ENCODE measurements at places on chromosomes 4 and X.

DNA sequence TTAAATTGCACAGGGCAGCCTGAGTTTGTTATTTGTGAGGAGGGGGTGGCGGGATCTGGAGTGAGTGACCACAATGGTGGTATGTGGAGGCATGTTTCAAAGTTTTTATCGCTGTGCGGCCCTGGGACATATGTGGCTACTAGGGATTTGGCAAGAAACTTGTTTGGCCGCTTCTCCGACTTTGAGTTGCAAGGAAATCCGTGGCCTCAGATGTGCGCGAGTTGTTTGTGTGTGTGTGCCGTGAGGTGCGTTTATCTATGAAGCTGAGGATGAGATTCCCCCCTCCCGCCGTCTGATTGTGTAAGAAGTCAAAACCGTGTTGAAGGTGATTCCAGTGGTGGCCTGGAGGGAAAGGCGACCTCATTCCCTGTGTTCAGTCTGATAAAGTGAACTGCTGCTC is 1.4 kb downstream of the JADE3 start:
- no peak for DNase-seq

DNA sequence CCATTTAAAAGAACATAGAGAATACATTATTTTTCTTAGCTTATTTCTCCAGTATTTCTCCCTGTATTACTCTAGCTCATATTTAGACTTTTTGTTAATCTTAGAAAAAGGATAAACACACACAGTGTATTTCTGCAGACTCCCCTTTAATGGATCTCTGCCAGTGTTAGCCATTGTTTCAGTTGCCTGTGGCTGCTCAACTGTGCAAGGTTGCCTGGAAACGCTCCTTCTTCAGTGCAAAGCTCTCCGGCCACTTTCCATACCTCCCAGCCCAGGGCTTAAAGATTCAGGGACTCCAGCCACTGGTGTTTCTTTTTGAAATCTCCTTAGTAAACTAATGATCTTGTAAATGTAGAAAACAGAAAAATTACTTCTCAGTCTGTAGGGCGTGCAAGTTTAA is 104.9 kb downstream of the SLIT2 start:
- DNase-seq: no peak

DNA sequence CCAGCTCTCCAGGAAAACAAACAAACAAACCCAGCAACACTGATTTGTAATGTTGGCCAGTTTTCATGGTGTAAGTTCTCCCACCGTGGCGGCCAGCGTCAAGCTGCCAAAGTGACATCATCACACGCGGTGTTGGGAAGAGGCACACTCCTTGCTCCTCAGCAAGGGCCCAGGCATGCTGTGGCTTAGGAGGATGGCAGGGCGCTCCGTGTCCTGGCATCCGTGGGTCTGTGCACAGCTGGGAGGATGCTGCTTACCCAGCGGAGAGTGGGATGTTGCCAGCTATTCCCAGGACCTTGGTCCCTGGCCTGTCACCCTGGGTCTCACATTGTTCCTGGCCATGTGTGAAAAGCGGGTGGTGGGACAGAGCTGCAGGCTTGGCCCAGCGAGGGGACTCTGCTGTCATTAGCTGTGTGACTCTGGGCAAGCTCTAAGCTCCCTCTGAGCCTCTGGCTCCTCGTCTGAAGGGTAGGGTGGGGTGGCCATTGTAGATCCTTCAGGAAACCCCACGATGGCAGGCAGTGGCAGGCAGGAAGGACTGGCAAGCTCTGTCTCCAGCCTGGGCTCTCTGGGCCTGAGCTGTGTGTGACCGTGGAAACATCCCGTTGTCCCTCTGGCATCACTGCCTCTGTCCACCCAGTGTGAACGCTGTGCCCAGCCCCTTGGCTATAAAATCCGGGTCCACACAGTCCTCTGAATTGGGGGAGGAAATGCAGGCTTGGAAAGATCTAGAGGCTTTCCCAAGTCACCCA is 10.8 kb downstream of the PSAPL1 start:
- DNase-seq: no peak

DNA sequence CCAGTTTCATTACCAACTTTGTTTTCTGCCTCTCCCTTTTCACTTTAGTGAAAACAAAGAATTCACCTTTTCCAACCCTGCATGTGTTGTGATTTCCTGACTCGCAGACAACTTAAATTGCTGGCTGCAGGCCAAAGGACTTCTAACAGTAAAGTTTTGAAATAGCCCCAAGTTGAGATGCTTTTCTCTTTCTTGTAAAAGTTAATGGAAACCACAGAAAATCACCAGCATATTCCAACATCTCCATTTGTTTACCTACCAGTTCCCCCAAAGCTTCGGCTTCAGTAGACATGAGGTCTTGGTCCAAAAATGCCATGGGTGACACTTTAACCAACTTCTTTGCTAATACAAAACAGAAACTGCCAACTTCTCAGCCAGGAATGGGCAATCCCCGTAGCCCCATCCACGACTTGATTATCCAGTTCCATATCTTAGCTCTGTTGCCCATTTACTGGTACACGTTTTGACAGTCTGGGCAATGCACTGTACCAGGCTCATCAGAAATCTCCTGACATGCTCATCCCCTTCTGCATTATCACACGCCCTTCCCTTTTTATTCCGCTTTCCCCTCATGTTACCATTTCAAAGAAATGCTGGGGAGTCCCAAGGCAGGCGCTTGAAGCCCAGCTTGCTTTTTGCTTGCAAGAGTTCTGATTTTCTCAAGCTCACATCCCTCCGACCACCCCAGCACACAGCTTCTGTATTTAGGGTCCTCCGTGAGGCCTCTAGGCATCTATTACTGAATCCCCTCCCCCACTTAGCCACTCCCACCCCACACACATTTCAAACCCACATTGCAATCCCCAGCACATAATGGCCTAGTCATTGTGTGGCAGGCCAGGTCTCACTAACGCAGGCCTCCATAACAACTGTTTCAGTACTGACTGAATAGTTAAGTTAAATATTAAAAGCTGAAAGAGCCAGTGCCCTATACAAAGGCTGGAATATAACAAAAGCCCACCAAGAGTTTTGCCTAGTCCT is 137.9 kb upstream of the S100G start:
- DNase-seq: no peak

GRCh38 chrX:1480082-1480785 is 27.5 kb upstream of the ASMTL start:
- DNase-seq: no peak

DNA sequence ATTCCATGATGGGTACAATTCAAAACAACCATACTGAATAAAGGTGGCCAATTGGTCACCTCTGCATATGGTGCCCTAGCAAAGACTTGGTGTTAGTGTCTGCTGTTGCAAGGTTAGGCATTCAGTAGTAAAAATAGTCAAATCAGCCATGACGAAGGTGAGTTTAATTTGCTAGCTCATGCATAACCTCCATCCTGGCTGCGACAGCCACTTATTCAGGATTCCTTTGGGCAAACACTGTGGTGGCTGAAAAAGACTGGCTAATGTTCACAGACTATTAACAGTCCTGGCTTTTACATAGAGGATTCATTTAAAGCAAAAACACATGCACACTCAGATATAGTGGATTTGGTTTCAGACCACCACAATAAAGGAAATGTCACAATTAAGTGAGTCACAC is 34.8 kb upstream of the MAP9 start:
- no peak for DNase-seq

GRCh38 chr4:169070071-169070894 is 60.2 kb upstream of the CBR4 start:
- no peak for DNase-seq

DNA sequence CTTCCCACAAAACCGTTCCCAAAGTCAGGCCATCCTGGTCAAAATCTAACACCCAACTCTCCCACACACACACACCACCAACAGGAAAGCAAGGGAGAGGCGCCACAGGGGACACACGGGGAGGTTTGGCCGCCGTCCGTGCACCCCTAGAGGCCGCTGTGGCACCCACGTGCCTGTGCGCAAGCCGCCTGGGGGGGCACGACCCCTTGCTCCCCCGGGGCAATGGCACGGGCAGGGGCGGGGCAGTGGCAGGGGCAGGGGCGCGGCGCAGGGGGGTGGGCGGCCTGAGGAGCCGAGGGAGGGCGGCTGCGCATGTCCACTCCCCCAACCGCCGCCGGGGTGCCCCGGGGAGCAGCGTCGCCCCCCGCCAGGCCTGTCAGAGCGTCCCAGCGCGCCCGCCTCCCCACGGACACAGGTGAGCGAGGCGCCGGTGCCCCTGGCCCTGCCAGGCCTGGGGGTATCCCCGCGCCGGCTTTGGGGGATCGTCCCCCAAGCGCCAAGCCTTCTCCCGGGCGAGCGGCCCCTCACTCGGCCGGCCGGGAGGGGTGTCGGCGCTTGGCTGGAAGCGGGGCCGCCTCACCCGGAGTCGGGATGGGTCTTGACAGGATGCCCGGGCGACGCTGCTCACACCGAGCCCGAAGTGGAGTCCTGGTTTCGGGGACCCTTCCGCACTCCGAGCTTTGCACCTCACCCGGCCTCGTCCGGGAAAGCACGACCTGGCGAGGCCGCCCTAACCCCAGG is at the start of gene ERAS:
TSS of gene ERAS (plus strand) at position 379 of the 741 bp plus-strand sequence. CDS start 2,611 bp downstream, outside the sequence.
- no peak for DNase-seq

GRCh38 chrX:13761606-13762414 is 27.3 kb downstream of the OFD1 start:
- DNase-seq: no peak

DNA sequence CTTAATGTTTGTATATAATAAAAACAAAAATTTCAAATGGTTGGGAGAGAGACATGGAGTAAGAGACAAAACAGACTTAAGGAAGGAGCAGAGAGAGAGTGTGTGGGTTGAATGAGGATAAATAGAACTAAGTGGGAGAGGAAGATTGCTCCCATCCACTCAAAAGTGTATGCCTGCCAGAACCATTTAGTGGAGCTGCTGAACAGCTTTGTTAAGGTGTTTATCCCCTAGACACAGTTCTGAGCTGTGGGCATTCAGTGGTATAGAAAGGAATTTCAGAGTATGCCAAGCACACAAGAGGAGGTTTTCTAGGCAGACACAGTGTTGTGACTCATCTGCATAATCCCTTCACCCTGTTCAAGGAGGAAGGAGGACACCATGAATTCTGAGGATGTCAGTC is 508.6 kb upstream of the EPHA5 start:
- DNase-seq: no peak

- DNase-seq: no peak
Measured at GRCh38 chr4:7324651-7325121, 110.0 kb downstream of the PSAPL1 start.

- no peak for DNase-seq
Measured at GRCh38 chr4:129823105-129823504, 727.2 kb downstream of the C4orf33 start.

- DNase-seq: no peak
Measured at GRCh38 chr4:45971108-45971507, 152.7 kb downstream of the GABRG1 start.

- no peak for DNase-seq
Measured at GRCh38 chrX:55624403-55624802, 1.2 kb downstream of the FOXR2 start.

GRCh38 chrX:123860983-123861382 is 1.1 kb downstream of the XIAP start:
- no peak for DNase-seq

GRCh38 chr4:25926462-25926861 is 12.4 kb downstream of the SMIM20 start:
- no peak for DNase-seq

DNA sequence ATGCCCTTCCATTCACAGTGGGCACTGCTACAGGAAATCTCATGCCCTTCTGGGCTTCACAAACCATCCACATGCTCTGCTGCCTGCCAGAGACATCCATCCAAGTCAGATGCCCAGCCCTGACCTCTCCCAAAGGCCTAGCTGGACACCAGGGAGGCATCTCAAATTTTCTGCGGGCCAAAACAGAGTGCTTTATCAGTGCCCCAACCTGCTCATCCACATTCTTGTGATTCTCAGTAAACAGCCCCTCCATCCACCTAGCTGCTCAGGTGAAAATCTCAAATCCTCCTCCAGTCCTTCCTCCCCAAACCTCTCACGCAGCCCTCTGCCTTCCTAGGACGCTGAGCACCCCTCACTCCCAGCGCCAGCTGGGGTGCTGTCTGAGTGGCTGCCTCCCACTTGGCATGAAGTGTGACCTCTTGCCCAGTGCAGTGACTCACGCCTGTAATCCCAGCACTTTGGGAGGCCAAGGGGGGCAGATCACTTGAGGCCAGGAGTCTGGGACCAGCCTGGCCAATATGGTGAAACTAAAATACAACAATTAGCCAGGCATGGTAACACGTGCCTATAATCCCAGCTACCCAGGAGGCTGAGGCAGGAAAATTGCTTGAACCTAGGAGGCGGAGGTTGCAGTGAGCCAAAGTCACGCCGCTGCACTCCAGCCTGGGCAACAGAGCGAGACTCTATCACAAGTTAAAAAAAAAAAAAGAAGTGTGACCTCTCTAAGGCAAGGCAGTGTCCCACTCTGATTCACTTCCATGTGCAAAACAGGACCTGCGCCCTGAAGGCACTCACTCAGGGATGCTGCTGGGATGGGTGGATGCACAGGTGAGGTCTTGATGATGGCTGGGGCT is 1.7 kb upstream of the AFAP1 start:
- DNase-seq: no peak

DNA sequence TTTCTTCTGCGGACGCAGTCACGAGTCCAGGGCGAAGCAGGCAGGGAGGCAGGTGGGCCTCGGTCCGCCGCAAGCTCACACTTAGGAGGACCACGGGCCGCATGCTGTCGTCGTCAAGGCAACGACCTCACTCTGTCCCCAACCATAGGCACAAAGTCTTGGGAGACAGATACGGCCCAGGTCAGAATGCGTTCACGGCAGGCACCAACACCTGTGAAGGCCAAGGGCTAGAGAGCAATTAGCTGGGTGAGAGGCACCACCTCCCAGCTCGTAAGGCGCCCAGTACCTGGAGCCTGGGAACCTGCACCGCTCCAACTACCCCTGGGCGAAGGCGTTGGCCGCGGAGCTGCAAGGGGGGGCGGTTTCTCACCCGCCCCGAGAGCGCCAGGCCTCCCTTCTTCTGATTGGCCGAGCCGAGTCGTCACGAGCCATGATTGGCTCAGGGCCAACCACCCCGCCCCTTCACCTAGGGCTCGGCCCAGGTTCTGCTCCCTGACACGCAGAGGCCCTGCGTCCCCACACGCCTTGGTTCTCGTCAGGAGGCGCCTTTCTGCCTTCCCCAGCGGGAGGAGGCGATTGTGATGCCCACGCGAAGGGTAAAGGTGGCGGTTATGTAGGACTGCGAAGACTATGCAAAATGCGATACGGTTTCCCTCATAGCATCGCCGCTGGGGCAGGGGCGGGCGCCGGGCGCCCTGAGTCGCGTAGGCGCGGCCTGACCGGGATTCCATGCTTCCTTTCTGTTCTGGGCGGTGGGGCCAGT is at the start of gene CDKL2:
TSS of gene CDKL2 (minus strand) at position 355 of the 763 bp plus-strand sequence. CDS start 4,540 bp downstream, outside the sequence.
- peak; percentile 87 for DNase-seq

GRCh38 chr4:179543771-179544170 is 2101.5 kb upstream of the AGA start:
- DNase-seq: no peak

- DNase-seq: no peak
Measured at GRCh38 chr4:41106081-41106480, 108.3 kb downstream of the APBB2 start.

GRCh38 chr4:183443655-183444213 is 702 bp upstream of the CDKN2AIP start:
- DNase-seq: no peak

- no peak for DNase-seq
Measured at GRCh38 chr4:72473434-72473900, 95.6 kb downstream of the ADAMTS3 start.

- DNase-seq: no peak
Measured at GRCh38 chrX:7889135-7889534, 38.1 kb downstream of the PNPLA4 start.

GRCh38 chrX:45745479-45745878 is 544.8 kb upstream of the DIPK2B start:
- no peak for DNase-seq

GRCh38 chrX:31227250-31227649 is 155.4 kb upstream of the FTHL17 start:
- DNase-seq: no peak

GRCh38 chrX:9670136-9670814 is 95.4 kb downstream of the GPR143 start:
- DNase-seq: no peak

All from activated T-helper 9 cell treated with anti-CD3 and anti-CD28 coated beads, Interleukin-2, amount 50 U/mL, for 16 hours (primary cell).